ENCODE measurements at places on chromosomes 7 and 10. TPM values are rescaled to one million over a fixed set of nuclear protein-coding genes. Genes with fewer than 3 reads are reported as not detected.
A peak's percentile ranks its signal among the peaks of the same experiment; 100 is the strongest.

DNA sequence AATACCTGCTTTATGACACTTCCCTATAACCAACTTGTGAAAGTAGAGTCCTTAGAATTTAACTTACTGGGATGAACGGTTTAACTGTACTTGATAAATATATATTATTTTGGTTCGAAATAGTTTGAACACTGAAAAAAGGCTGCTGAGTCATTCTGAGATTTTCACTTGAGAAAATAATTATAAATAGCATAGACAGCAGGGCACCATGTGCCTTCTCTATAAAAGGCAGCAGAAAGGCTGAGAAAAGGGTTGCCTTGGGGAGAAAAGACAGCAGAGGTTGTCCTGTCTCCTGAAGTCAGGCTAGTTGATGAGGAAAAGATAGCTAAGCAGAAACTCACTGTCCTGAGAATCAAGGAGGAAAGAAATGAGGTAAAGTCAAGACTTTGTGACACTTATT is 92.4 kb downstream of the CTTNBP2 start:
- no peak for DNase-seq
- H3K4me1 ChIP-seq = no peaks in the 10 kb centered on the region
- no peak overlapping the region for H3K27ac ChIP-seq
- no peak overlapping the region for H3K4me3 ChIP-seq
- no peaks in the 10 kb centered on the region for H3K36me3 ChIP-seq

GRCh38 chr10:67969875-67970274 is 85.4 kb downstream of the SIRT1 start:
- H3K27ac ChIP-seq = no peak overlapping the region
- DNase-seq = no peak
- H3K4me3 ChIP-seq = no peak overlapping the region
- H3K27me3 ChIP-seq = no peaks in the 10 kb centered on the region
- H3K36me3 ChIP-seq = no peaks in the 10 kb centered on the region
- H3K4me1 ChIP-seq = no peaks in the 10 kb centered on the region

DNA sequence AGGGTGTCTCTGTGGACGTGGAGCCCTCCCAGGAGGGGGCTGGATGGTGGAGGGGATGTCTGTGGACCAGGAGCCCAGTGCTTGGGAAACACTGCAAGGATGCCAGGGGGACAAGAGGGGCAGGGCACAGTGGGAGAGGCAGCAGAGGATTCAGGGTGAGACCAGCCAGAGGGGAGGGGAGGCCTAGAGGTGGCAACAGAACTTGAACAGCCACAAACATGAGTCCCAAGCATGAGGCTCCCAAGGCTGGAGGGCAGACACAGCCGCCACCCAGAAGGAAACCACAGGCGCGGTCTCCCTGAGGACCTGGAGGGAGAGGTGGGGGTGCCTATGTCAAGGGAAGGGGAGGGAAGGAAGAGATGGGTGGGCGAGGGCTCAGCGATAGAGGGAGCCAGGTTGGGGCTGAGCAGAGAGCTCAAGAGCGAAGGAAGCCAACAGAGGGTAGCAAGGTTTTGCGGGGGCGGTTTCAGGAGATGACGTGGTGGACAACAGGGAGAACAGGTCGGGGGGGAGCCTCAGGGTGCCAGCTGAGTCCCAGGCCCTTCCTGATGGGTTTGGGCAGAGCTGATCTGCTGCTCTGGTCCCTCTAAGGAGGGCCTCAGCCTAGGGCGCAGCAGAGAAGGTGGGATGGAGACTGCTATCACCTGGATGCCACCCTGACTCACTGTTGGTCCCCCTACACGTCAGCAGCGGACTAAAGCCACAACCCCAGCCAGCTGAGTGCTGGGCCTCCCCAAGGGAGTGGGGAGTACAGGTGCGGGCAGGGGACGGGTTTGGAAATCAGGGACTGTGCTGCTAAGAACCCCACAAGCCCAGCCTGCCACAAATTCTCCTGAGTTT is 6.7 kb upstream of the PILRA start:
- H3K4me1 ChIP-seq = no peaks in the 10 kb centered on the region
- no peak for DNase-seq
- H3K4me3 ChIP-seq = no peak overlapping the region
- no peak overlapping the region for H3K27ac ChIP-seq
- H3K36me3 ChIP-seq = peaks cover 7% of the 10 kb centered on the region
- H3K27me3 ChIP-seq = no peaks in the 10 kb centered on the region

DNA sequence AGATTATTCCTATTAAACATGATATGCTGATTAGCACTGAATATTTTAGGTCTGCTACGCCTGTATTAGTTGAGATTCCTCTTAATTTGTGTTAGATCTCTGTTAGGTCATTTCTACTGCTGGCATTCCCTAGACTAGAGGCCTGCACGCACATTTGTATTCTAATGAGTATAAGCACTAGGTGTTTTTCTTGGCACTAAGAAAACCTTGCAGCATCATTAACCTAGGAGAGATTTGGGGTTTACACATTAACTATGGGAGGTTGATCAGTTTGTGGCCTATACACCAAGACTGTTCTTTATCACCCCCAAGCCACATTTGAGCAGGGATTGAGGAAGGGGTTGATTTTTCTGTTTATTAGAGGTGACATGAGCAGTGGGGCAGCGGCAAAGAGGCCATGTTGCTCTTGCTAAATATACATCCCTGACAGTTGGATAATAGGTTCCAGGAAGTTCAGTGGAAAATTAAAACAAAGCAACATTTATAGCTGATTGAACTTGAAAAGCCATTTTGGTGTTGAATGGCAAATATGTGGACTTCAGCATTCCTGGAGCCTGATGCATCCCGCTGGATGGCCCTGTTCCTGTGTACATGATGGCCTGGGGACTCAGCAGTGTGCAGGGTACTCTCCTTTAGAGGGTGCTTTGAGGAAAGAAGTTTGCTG is 65.2 kb downstream of the GBF1 start:
- no peaks in the 10 kb centered on the region for H3K36me3 ChIP-seq
- H3K4me1 ChIP-seq = no peaks in the 10 kb centered on the region
- no peak for DNase-seq
- peak overlapping the region; percentile 6 for H3K27ac ChIP-seq

- H3K27me3 ChIP-seq = no peaks in the 10 kb centered on the region
- no peak overlapping the region for H3K4me3 ChIP-seq
- H3K27ac ChIP-seq = no peak overlapping the region
- no peaks in the 10 kb centered on the region for H3K4me1 ChIP-seq
Measured at GRCh38 chr10:92816091-92816531, 32.2 kb upstream of the EXOC6 start.

- no peaks in the 10 kb centered on the region for H3K36me3 ChIP-seq
- peak; percentile 71 for DNase-seq
- H3K4me1 ChIP-seq = no peaks in the 10 kb centered on the region
Measured at GRCh38 chr10:104277785-104278184, 8.8 kb downstream of the GSTO2 start.

GRCh38 chr7:33671531-33672262 is 233.6 kb upstream of the BMPER start:
- no peak for DNase-seq
- no peak overlapping the region for H3K4me3 ChIP-seq
- no peaks in the 10 kb centered on the region for H3K4me1 ChIP-seq

DNA sequence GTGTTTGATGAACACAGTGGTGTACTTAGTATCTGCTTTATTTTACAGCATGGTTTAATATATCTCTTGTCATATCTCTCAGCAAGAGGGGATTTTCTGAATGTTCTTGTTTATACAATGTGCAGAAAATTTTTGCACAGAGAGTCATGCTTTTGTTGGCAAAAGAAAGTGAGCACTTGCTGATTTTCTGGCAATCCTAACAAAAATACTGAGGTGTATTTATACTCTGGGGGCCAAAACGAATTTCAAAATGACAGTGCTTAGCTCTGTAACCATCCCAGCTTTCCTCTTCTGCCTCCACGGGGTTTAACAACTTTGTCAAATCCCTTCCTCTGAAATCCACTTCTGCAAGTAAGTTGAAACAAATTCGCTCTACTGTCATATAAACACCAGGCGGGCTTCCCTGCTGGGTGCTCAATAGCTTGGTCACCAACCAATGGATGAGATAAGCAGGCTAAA is 169.2 kb downstream of the NOC3L start:
- no peak overlapping the region for H3K27ac ChIP-seq
- no peaks in the 10 kb centered on the region for H3K27me3 ChIP-seq
- no peaks in the 10 kb centered on the region for H3K36me3 ChIP-seq
- no peak overlapping the region for H3K4me3 ChIP-seq
- no peaks in the 10 kb centered on the region for H3K4me1 ChIP-seq
- DNase-seq = no peak

DNA sequence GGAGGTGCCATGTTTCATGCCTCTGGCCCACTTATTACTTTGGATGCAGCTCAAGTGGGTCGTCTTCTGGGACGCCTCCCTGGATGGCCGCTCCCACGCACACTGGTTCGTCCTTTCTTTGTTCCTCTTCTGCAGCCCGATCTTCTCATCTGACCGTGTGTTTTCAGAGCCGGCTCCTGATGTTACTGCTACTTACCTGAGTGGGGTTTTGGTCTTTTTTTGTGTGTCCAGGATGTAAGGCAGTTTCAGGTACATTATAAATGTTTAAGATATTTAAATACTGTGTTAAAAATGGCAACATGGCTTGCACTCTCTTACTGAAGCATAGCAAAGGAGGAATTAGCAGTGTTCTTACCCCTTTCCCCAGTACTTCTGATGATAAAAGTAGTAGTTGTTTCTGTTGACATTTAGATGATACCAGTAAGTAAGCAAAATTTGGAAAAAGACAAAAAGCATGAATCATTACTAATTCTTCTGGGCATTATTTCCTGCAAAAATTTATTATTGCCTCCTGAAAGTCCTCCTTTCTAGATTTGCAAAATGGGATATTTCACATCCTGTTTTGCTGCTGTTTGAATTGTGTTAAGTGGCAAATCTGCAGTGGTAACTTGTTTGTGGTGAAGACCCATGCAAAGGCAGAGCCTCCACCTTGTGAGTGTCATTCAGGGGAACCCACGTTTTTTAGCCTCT is 59.4 kb downstream of the SHH start:
- no peaks in the 10 kb centered on the region for H3K27me3 ChIP-seq
- H3K4me1 ChIP-seq = no peaks in the 10 kb centered on the region
- H3K27ac ChIP-seq = no peak overlapping the region

DNA sequence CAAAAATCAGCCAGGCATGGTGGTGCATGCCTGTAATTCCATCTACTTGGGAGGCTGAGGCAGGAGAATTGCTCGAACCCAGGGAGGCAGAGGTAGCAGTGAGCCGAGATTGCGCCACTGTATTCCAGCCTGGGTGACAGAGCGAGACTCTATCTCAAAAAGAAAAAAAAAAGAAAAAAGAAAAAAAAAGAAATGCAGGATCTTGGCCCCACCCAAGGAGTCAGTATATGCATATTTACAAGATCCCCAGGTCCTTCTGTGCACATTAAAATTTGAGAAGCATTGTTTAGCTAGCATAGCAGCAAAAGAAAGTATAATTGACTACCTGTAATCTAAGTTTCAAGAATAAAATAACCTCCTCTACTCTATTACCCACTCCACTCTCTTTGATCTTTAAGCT is 15.8 kb downstream of the PIK3AP1 start:
- H3K27me3 ChIP-seq = no peaks in the 10 kb centered on the region
- H3K36me3 ChIP-seq = no peaks in the 10 kb centered on the region
- H3K4me1 ChIP-seq = no peaks in the 10 kb centered on the region
- H3K4me3 ChIP-seq = no peak overlapping the region
- H3K27ac ChIP-seq = no peak overlapping the region

SLC18A3 gene
- total RNA-seq = not detected
